ENCODE measurements at places on chromosomes 6 and 20.

- DNase-seq = peak; percentile 83
Observed at GRCh38 chr6:331622-332521, 39.6 kb downstream of the DUSP22 start.

- no peak for DNase-seq
Observed at GRCh38 chr6:155310596-155310995, 3.7 kb downstream of the TFB1M start.

DNA sequence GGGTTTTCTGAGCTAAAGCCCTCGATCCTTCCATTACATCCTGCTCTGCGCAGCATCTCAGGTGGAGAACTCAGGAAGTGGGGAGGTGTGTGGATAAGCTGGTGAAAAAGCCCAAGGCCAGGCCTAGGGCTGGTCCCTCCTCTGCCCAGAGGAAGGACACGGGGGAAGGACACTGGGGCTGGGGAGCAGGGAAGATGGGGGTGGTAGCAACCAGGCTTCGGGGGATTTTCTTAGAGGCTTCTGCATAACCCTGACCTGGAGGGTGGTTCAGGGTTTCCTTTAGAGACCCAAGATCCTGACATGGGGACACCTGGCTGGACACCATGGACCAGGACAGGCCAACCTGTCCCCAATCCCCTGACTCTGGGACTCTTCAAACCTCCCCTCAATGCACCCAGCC is 37.9 kb downstream of the SUN5 start:
- DNase-seq = no peak

- no peak for DNase-seq
Observed at GRCh38 chr6:25925876-25926275, 4.6 kb downstream of the SLC17A2 start.

GRCh38 chr6:29631860-29632731 is 887 bp downstream of the GABBR1 start:
- peak; percentile 67 for DNase-seq

DNA sequence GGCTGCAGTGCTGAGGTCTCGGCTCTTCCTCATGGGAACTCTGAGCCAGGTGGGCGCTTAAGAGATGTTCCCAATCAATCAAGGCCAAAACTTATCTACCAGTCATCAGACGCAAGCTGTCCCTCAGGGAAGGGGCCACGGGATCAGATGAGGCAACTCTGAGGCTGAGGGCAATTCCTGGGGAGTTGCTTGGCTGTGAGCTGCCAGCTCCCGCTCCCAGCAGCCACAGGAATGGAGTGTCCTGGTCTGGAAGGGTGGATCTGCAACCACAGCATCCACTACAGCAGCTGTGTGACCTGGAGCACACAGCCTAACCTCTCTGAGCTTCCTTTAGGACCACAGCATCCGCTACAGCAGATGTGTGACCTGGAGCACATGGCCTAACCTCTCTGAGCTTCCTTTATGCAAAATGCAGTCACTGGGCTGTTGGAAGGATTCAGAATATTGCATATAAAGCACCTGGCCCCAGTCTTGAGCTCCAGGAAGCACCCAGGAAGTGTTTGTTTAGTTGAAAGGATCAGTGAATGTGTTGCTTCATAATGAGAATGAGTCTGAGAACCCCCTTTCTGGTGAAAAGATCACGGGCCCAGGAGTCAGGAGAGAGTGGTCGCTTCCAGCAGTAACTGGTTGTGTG is 60.9 kb downstream of the TFAP2C start:
- DNase-seq = no peak

DNA sequence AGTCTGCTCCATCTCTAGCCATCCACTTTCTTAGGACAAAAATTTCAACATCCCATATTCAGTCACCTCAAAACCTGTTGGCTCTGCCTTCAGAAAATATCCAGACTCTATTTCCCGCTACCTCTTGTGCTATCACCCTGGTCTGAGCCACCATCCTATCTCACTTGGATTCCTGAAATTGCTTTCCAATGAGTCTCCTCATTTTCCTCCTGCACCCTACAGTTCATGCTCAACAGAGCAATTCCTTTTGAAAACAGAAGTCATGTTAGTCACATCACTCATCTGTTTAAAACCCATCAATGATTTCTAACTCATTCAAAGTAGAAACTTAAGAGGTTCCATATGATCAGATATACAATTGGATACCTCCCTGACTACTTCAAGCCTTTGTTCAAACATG is 229.9 kb downstream of the ADGRG6 start:
- DNase-seq = no peak
